Dermis microvascular lymphatic vessel endothelial cell (primary cell): ENCODE measurements at places on chromosomes 7 and 10. TPM values are rescaled to one million over a fixed set of nuclear protein-coding genes. Genes with fewer than 3 reads are reported as not detected.

DNA sequence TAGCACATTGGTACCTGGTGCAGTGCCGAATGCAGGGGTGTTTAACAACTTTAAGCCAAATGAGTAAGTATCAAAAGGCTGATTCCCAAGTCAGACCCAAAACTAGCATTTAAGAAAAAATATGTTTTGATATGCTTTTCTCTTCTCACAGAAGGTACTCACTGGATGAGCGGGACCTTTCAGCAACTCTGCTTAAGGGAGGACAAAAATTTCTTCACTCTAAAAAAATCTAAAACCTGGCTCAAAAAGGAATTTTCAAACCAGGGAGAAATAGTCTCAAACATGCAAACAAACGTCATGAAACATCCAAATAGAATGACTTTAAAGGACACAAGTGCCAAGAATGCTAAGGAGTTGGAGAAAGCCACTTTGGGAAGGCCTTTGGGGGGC is 962.1 kb downstream of the KCNMA1 start:
- no peak for DNase-seq

CYP2C18 gene
- not detected in 2 replicates for total RNA-seq

DNA sequence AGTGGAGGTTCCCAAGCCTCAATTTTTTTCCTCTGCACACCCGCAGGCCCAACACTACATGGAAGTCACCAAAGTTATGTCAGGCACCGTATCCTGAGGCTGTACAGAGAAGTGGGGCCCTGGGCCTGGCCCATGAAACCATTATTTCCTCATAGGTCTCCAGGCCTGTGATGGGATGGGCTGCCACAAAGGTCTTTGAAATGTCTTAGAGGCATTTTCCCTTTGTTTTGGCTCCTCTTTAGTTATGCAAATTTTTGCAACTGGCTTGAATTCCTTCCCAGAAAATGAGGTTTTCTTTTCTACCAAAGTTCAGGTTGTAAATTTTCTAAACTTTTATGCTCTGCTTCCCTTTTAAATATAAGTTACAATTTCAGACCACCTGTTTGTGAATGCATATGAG is 365.2 kb downstream of the HGF start:
- no peak for DNase-seq

GRCh38 chr7:80150611-80151273 is 16.1 kb downstream of the GNAI1 start:
- no peak for DNase-seq

DNA sequence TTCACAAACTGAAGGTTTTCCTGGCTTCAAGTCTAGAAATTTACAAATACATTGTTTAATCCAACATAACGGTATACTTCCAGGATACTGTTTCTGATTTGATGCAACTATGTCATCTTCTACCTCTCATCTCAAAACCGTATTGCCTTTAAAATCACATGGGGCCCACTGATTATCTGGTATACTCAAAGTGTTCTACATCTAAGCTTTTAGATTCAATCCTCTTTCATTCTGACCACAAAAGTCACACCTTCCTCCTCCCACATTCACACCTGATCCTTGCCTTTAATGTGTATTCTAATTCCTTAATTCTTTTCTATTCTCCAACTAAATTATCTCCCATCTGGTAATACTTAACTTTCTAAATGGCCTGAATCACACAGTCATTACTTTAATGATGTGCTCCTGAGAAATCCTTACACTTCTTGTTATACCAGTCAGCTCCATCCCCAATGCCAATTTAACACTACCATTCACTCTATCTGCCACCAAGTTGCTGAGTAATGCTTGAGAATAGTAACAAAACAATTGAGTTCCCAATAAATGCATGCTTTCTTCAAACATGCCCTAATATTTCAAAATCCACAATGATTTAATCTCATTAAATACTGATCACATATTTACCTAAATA is 13.0 kb downstream of the ATAD1 start:
- no peak for DNase-seq

SLC26A3 gene
- total RNA-seq, result not detected in 2 replicates
